ENCODE measurements at places on chromosomes 2 and 18.

DNA sequence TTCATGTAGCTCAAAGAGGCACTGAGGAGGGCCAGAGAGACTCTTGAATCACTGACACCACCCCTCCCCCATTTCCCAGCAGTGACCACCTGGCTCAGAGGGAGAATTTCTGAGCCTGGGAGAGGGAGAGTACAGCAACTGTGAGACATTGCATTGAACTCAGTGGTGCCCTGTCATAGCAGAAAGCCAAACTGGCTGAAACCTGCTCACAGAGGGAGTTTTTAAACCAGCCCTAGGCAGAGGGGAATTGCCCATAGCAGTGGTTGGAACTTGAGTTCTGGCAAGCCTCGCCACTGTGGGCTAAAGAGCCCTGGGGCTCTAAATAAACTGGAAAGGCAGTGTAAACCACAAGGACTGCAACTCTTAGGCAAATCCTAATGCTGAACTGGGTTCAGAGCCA, 243.1 kb downstream of the ADCYAP1 start:
- no peaks in the 10 kb centered on the region for H3K27me3 ChIP-seq
- no peak overlapping the region for H3K27ac ChIP-seq
- no peak for DNase-seq
- H3K4me3 ChIP-seq = no peak overlapping the region

DNA sequence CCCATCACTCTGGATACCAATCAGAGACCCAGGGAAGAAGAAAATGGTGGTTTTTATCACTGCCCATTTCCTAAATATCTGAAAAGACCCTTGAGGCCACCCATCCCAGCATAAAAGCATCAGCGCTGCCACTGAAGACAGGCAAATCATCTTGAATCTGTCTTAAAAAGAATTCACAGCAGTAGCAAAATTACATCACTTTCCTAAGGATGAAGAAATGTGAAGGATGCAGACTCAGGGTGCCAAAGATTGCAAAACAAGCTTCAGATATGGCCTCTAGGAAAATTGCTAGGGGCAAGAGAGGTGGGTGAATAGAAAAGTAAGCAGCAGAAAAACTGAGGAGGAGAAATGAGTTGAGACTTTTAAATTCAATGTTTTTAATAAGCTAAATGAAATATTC, 70.0 kb downstream of the SLC25A12 start:
- H3K4me1 ChIP-seq = no peaks in the 10 kb centered on the region
- H3K27me3 ChIP-seq = no peaks in the 10 kb centered on the region
- no peak overlapping the region for H3K4me3 ChIP-seq

DNA sequence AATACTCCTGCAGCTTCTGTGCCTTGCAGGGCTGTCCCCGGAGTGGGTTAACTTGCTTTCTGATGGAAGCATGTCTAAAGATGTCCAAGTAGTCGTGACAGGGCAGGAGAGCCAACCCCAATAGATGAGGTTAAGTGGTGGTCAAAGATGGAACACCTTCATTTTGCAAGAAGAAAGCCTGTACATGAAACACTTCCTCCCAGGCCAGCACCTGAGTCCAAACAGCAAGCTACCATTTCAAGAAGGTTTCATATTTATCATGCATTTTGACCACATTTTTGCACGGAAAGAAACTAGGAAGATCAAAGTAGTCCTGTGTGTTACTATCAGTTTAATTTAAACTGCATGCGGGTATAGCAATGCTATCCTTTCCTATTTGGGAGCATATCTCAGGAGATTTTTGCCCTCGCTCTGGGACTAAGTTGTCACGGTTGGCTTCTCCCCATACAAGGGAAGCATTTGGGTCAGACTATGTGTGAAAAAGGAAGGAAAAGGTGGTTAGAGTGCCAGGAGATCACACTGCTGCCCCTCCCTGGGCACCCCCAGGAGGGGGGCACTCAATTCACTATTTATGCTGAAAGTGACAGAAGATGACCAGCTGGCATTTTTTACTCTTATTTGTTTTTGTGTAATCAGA, 187.6 kb downstream of the ZNF521 start:
- no peak for DNase-seq
- no peak overlapping the region for H3K27ac ChIP-seq
- no peaks in the 10 kb centered on the region for H3K4me1 ChIP-seq
- no peak overlapping the region for H3K4me3 ChIP-seq

DNA sequence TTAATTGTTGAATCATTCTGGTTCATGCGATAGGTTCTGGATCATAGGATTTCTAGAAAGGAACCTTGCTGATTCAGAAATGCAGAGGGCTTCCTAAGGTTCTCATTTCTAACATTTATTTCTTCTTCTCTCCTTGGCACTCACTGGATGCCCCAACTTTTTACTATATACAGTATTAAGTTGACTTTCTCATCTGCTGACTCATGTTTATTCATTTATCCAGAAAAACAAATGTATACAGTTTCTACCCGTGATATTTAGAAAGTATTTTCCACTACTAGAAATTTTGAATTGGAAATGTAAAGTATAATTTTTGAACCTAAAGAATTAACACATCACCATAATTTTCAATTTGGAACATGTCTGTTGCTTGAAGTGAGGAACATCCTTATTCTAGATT, 32.2 kb upstream of the OTX1 start:
- no peaks in the 10 kb centered on the region for H3K27me3 ChIP-seq
- no peak for DNase-seq
- H3K27ac ChIP-seq = no peak overlapping the region
- H3K36me3 ChIP-seq = 0 out of 2 replicates have a peak, but pooled peaks cover 4% of the 10 kb centered on the region

- H3K27me3 ChIP-seq = no peaks in the 10 kb centered on the region
- H3K27ac ChIP-seq = no peak within 1 kb of the TSS
- H3K4me3 ChIP-seq = no peak within 1 kb of the TSS
- no peak for DNase-seq
Observed at GRCh38 chr18:72544092-72544886, at the start of gene CBLN2. Gene CBLN2, minus strand, starts transcription at chr18:72544342. Its CDS starts 2,182 bp downstream, at chr18:72542160.

DNA sequence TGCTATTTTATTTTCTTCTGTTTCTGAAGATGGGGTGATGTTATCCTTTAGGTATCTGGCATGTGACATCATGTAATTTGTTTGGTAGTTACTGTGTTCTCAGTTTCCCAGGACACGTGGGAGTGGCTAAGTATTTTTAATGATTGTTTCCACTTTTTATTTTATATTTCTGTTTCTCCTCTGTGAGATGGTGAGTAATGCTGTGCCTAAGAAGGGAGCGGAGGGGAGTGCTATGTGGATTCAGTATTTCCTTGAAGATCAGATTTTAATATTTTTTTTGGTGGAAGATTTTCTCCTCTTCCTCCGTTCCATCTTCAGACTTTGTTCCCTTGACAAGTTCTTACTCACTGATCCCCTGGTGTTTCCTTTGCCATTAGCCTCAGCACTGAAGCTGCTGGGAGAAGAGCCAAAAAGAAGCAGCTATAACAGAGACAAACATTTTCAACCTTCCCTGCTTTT, 180.0 kb upstream of the MMADHC start:
- H3K4me3 ChIP-seq = no peak overlapping the region
- peaks cover 15% of the 10 kb centered on the region for H3K4me1 ChIP-seq
- H3K27ac ChIP-seq = no peak overlapping the region
- DNase-seq = no peak
- no peaks in the 10 kb centered on the region for H3K27me3 ChIP-seq
- no peaks in the 10 kb centered on the region for H3K36me3 ChIP-seq

DNA sequence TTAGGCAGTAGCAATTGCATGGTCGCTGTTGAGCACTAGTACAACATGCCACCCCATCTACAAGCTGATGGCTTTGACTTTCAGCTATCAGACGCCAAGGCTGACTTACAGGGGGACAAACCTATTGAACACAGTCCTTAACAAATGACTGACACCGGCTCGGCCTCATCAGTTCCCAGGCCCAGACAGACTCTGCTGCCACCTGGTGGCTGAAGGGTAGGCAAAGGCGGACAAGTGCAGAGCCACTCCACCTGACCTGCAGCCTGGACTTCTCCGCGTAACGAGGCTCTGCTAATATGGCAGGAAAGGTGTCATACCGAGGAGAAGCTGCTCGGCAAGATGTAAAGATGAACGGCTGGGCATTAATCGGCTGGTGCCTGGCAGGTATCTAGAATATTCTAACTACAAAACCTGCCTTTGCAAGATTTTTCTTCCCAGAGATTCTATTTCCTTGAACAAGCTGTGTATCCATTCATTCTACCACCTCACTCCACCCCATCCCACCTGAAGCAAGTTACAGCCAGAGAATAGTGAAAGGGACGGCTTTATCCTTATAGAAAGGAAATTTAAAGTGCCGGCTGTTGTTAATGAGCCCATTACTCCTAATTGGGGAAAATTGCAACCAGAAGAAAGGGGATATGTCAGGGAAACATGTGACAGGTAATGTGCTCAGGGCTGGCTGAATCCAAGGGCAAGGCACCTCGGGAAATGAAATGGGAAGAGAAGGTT, 67.4 kb downstream of the STEAP3 start:
- no peak overlapping the region for H3K4me3 ChIP-seq
- H3K36me3 ChIP-seq = no peaks in the 10 kb centered on the region
- DNase-seq = peak; percentile 85

- DNase-seq = no peak
- H3K4me3 ChIP-seq = no peak overlapping the region
- no peaks in the 10 kb centered on the region for H3K36me3 ChIP-seq
- H3K4me1 ChIP-seq = no peaks in the 10 kb centered on the region
- H3K27ac ChIP-seq = no peak overlapping the region
Observed at GRCh38 chr18:29652797-29653196, 1389.7 kb downstream of the DSC3 start.

DNA sequence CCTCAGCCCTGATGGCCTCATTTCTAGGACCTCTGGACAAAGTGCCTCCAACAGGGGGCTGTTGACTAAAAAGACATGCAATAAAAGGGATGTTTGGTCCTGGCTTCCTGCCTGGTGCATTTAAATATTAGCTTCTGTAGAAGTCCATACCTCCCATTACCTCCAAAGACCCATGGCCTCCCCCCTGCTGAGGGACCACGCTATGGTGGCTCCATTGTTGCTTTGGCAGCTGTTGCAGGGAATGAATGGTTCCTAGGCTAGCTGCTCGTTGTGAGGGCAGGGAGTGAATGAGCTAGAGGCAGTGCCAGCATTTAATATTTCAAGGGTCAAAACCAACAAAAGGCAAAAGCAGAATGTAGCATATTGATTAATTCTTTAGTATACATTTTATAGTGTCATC, 285.9 kb downstream of the SLC8A1 start:
- no peak for DNase-seq
- H3K27me3 ChIP-seq = no peaks in the 10 kb centered on the region
- no peaks in the 10 kb centered on the region for H3K36me3 ChIP-seq
- H3K27ac ChIP-seq = no peak overlapping the region
- H3K4me3 ChIP-seq = no peak overlapping the region

DNA sequence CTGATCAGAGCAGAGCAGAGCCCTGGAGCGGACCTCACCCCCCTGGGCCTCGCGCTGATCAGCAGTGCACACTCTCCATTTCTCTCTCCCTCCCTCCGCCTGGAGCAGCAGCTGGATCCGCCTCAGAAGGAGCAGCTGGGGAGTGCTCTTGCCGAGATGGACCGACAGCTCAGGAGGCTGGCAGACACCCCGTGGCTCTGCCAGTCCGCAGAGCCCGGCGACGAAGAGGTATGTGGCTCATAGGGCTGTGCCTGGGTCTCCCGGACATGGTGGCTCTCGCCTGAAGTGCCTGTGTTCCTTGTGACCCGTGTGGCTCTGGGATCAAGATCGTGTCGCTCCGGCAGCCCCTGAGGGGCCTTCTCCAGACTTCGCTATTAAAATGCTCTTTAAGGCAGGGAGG, 102.5 kb downstream of the USP40 start:
- H3K27ac ChIP-seq = no peak overlapping the region
- no peaks in the 10 kb centered on the region for H3K4me1 ChIP-seq
- no peaks in the 10 kb centered on the region for H3K27me3 ChIP-seq
- H3K36me3 ChIP-seq = peaks cover 20% of the 10 kb centered on the region
- no peak for DNase-seq
- no peak overlapping the region for H3K4me3 ChIP-seq

DNA sequence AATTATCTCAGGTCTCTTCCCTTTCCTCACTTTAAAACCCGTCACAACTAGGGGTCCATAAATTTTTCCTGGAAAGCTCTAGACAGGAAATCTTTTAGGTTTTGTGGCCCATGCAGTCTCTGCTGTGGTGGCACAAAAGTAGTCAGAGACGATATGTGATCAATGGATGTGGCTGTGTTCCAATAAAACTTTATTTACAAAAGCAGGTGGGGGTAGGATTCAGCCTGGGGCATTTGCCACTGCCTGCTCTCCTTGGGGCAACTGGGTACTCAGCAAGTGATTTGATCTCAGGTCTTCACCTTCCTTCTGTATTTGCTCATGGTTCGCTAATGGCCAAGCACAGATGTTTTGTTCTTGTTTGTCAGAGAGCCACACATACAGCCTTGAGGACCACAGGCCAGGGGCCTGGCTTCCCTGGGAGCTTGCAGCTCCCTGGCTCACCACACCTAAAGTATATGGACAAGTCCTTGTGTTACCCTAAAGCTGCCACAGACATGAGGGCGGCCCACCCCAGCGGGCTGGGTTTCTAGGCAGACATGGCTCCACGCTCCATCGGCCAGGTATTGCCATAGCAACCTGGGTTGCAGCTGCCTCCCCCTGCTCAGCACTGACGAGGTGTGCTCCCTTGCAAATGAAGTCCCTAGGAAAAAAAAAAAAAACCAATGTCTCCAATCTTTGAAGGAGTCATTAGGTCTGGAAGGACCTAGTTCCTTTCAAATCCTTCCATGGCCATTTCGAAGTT, 89.7 kb upstream of the YWHAQ start:
- no peak for DNase-seq
- H3K36me3 ChIP-seq = no peaks in the 10 kb centered on the region
- no peaks in the 10 kb centered on the region for H3K4me1 ChIP-seq
- no peak overlapping the region for H3K4me3 ChIP-seq
- H3K27ac ChIP-seq = no peak overlapping the region

DNA sequence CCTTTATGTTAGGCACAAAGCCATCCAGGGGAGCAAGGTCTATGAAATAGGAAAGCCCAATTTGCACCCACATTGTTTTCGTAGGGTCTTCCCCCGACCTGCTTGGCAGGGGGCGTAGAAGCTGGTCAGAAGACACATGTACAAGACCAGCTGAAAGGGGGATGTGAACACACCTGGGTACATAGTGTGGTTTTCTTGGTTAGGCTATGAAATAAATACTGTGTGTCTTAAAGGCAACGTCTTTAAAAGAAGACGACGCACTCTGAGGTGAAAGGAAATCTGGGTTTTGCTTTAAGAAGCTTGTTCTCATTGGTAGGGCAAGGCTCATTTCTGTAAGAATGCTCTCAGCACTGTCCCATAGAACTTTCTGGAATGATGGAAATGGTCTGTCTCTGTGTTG, 60.0 kb upstream of the KLF7 start:
- no peaks in the 10 kb centered on the region for H3K27me3 ChIP-seq
- H3K4me3 ChIP-seq = no peak overlapping the region

Measured in PC-9 (cell line).